ENCODE measurements at places on chromosomes 3 and 15. TPM values are rescaled to one million over a fixed set of nuclear protein-coding genes. Genes with fewer than 3 reads are reported as not detected.

Gene CCDC12
- total RNA-seq: 86.8 TPM

Gene ATRIP
- total RNA-seq: 12.7 TPM

Gene ZFYVE19
- 41.0 TPM for total RNA-seq

Gene P2RY14
- total RNA-seq: 1.1 TPM

Gene GOLGA6A
- 0.64 TPM for total RNA-seq

Gene GOLGA8T
- not detected for total RNA-seq

Gene NR1I2
- not detected for total RNA-seq

Gene DNAH12
- total RNA-seq: not detected

Gene SEMA3G
- total RNA-seq: 14.4 TPM

Gene SPATA12
- total RNA-seq: not detected

Gene SCAMP5
- 4.5 TPM for total RNA-seq

Gene CFAP100
- total RNA-seq: not detected

Gene KBTBD8
- 0.98 TPM for total RNA-seq

Gene SLC7A14
- total RNA-seq: not detected

Gene COL7A1
- total RNA-seq: 340 TPM

Gene FAM81A
- total RNA-seq: 1.5 TPM

Gene LMOD3
- not detected for total RNA-seq

Gene ITIH1
- 1.5 TPM for total RNA-seq

Gene HCLS1
- 11.7 TPM for total RNA-seq

Gene OR5H14
- not detected for total RNA-seq

Gene CPEB1
- 2.7 TPM for total RNA-seq

Gene VILL
- total RNA-seq: 16.7 TPM

Gene SLC22A13
- total RNA-seq: not detected

Gene CYP19A1
- 5.0 TPM for total RNA-seq

Gene MEX3B
- total RNA-seq: 0.49 TPM

Gene ZBED2
- 4.5 TPM for total RNA-seq

Gene A4GNT
- total RNA-seq: not detected

Gene C2CD4A
- not detected for total RNA-seq

Gene ANKRD34C
- not detected for total RNA-seq

Gene LINGO1
- 2.7 TPM for total RNA-seq

Gene TLR9
- total RNA-seq: not detected

Gene SATB1
- 41.9 TPM for total RNA-seq

Gene ITIH3
- 0.34 TPM for total RNA-seq

Gene CCDC13
- total RNA-seq: not detected

Gene C3orf52
- total RNA-seq: 107 TPM

Gene NR2F2
- total RNA-seq: 4.0 TPM

Gene MME
- total RNA-seq: 5.9 TPM

Gene PIERCE2
- total RNA-seq: not detected

Gene RAB6B
- total RNA-seq: 1.3 TPM

Gene GCNT3
- total RNA-seq: not detected

Gene SKOR1
- total RNA-seq: 1.5 TPM

Gene LMAN1L
- not detected for total RNA-seq

Gene SLC24A5
- total RNA-seq: 8.4 TPM

Gene CCDC54
- total RNA-seq: not detected

Gene PAQR9
- not detected for total RNA-seq

Gene P3H2
- total RNA-seq: 29.9 TPM

Gene LINS1
- 25.2 TPM for total RNA-seq

Gene TP63
- total RNA-seq: 326 TPM

Gene PLSCR1
- total RNA-seq: 26.8 TPM

Gene GASK1A
- total RNA-seq: 2.4 TPM
